Natural killer cell treated with Interleukin-12 subunit alpha and Interleukin-12 subunit beta and Interleukin-15 and Interleukin-18, amount 100 ng/mL, for 72 hours (primary cell): ENCODE measurements at places on chromosomes 6 and 20.
A peak's percentile ranks its signal among the peaks of the same experiment; 100 is the strongest.

GRCh38 chr6:42727087-42727611, 4.8 kb upstream of the PRPH2 start:
- no peak for DNase-seq

DNA sequence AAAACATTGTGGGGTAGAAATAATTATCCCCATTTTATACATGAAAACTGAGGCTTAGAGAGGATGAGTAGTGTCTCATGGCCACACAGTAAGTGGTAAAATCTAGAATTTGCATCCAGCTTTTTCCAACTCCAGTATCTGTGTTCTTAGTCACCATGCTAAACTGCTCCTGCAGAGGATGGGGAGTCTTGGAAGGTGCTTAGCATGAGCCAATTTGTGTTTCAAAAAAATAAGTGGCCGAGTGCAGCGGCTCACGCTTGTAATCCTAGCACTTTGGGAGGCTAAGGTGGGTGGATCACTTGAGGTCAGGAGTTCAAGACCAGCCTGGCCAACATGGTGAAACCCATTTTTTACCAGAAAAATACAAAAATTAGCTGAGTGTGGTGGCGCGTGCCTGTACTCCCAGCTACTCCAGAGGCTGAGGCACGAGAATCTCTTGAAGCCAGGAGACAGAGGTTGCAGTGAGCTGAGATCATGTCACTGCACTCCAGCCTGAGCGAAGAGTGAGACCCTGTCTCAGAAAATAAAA, 2.4 kb downstream of the C6orf89 start:
- no peak for DNase-seq

DNA sequence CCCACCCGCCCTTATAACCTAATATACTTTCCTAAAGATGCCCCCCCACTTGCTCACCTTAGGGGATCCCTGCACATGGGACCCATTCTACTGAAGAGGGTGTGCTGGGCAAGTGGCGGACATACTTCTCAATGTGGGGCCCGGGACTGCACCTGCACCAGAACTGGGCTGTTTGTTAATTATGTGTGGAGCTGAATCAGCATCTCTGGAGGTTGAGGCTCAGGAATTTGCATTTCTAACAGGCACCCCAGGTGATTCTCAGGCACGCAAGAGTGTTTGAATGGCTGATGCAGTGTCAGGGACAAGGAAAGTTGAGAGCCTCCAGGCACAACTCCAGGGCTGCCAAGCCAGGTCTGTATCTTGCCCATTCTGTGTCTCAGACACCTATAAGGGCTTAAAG, 8.9 kb upstream of the PTPRT start:
- DNase-seq, result no peak

DNA sequence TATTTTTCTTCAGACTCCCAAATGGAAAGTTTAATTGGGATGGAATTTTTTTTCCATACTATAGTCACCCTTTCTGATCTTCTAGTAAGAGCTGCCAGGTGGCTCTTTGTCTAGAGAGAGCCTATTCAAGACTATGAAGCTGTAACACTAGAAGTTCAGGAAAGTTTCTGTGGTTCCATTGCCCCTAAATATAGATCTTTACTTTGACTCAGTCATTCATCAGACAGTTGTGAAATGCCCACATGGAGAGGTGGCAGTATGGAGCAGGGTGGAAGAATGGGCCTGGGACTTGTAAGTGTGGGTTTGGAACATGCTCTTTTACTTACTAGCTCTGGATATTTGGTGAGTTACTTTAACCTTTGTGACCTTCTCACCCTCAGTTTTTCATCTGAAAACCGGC, 87.8 kb downstream of the CTNNBL1 start:
- DNase-seq, result no peak

DNA sequence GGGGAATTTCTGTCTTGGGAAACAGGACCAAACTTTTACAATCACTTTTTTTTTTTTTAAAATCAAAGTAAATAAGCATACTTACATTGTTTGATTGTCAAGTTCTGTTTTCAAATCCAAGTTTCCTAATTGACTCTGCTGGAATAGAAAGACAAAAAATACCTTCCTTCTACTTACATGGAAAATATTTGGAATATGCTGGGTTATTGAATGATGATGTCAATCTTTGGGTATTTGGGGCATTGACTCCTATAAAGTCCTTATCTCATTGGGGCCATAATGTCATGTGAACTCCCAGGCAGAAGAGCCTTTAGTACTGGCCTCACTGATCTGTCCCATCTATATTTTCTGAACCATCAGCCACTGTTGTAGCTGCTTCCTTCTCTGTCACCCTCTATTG, 122.6 kb upstream of the NOX3 start:
- DNase-seq, result no peak

DNA sequence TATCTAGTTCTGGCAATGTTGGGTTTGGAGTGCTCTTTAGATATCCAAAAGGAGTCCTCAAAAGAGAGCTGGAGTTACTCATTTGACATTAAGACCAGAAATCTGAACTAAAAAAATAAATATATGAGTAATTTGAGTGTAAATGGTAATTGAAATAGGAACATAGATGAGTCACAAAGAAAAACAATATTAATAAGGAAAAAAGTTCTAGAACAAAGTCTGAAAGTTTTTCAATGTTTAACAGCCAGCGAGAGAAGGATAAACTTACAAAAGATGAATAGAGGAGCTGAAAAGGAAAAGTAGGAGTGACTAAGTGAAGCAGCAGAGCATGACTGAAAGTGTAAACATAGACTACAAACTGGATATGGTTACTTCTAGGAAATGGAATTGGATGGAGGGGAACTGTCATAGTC, 46.8 kb downstream of the EPM2A start:
- DNase-seq, result no peak

DNA sequence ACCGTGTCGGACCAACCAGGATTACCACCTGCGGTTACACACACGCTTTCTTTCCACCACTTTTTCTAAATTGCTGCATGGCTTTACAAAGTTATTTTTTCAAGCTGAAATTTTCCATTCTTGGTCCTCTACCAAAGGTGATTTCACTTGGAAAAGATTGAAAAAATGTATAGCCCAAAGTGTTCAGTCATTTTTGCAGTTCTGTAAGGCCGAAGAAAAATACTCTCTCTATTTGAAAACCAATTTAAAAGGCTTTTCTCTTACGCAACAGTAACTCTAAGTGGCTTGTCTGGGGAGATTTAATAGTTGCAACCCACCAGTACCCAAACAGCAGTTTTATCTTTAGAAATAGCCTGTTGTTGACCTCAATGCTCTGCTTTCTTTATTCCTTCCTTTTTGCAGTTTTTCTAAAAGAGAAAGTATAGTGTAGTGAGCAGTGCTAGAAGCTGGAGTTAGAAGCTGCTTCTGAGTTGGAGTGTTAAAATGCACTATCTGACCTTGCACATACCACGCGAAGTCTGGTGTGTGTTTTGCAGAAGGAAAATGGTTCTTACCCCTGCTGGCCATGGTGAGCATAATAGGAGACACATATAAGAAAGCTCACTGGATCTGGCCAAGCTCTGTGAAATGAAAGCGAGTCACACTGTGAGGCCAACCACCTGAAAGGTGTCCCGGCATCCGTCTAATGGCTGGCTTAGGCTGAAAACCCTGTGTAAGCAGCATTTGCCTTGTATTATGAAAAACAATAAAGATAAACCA, 271.6 kb upstream of the PRND start:
- DNase-seq, result no peak

GRCh38 chr6:115594891-115595290, 465.8 kb downstream of the FRK start:
- no peak for DNase-seq

- no peak for DNase-seq
Observed at GRCh38 chr20:15613530-15613929, 959.7 kb downstream of the KIF16B start.

- DNase-seq, result no peak
Observed at GRCh38 chr6:136582711-136583471, 32.7 kb upstream of the MAP7 start.

DNA sequence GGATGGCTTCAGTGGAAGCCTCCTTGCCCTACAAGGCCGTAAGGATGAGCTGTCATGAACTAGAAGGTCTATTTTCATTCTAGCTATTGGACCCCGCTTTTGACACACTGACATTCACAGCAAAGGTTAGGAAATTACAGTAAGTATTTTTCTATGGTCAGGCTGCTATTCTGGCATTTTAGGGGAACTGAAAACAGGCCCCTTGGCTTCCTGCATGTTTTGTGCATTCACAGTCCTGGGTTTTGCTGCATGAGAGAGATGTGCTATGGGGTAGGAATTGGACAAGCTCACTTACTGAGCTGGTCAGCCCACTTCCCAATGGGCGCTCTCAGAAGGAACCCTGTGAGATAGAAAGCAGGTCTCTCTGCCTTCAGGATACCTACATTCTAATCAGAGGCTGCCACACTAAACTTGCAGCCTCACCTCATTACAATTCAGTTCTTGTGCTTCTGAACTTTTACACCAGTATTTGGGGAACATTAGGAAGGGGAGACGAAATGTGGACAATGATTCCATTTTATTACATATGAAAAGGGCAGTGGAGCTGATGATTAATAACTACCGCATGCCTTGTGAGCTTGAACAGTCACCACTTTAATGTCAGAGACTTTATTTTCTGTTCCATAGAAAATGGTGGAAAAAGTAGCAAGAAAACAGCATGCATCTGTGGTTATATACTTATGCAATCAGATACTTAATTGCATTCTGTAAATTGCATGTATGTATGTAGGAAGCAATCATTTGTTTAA, 86.6 kb upstream of the TAB2 start:
- no peak for DNase-seq

DNA sequence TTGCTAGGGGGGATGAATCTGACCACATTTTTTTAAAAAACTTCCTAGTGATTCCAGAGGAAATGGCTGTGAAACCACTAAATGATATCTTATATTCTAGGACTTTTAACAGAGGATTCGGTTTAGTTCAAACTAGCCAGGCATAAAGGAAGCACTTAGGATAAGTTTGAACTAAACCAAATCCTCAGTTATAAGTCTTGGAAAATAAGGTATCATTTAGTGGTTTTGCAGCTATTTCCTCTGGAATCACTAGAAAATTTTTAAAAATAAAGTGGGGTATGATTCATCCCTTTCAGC, 327.9 kb upstream of the QKI start:
- DNase-seq, result no peak

- peak; percentile 75 for DNase-seq
Observed at GRCh38 chr6:16130932-16131387, 2.1 kb downstream of the MYLIP start.

DNA sequence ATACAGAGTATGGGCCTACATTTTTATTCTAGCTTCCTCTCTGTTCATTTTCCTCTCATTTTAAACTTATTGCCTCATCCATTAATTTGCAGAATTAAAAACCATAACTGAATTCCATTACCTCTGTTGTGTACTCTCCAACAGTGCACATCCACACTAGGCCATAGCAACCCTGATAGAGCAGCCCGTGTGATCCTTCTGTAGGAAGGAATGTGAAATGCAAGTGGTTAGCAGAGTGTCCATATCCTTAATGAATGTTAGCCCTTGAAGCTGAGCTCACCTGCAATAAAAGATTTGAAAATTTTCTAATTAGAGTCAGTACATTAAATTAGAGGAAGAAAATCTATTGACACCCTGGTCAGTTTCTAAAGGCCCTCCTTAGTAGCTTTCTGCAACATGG, 6.5 kb upstream of the GRIK2 start:
- DNase-seq, result no peak

DNA sequence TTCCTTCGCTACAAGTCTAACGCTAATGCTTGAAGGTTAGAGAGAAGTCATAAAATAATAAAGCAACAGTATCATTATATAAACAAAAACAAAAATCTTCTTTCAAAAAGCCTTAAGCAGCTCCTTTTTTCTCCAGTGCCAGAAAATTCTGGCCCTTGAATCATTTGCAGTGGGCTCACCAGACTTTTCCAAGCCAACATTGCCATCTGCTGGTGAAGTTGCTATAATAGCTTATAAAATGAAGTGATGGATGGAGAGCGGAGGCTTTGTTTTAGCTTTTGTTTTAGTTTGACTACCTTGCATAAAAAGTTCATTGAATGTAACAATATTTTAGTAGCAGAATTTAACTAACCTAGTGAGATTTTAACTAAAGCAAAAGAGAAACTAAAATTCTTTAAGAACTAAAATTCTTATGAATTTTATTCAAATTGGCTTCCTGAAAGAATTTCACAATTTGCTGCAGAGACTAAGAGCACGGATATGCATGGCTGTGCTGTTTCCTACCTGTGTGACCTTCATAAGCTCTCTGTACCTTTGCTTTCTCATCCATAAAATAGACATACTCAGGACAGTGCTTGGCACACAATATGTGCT, 44.8 kb upstream of the SLC2A12 start:
- peak; percentile 67 for DNase-seq

- no peak for DNase-seq
Observed at GRCh38 chr20:54200487-54201267, 7.2 kb upstream of the PFDN4 start.
